Muscle of arm (tissue), 14 donors: ENCODE measurements at places on chromosomes 12 and 14.

- no peak for DNase-seq
Measured at GRCh38 chr14:69190191-69190590, 1.1 kb upstream of the EXD2 start.

DNA sequence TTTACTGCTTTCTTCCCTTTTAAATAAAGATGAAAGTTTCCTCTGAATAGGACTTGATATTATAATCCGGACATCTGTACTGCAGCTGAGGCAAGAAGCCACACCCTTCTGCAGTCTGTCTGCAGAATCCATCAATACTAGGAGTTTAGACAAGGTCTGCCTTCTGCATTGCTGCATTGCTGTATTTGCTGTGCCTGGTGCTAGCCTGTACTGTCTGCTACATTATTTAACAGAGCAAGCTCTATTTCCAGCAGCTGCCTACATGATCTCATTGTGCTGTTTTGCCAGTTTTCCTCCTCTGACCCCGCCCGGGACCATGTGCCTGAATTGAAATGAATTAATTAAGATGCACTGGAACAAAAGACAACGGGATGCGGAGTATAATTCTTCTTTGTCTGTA lies 1.7 kb downstream of the TUBA1A start:
- peak; percentile 83 for DNase-seq

DNA sequence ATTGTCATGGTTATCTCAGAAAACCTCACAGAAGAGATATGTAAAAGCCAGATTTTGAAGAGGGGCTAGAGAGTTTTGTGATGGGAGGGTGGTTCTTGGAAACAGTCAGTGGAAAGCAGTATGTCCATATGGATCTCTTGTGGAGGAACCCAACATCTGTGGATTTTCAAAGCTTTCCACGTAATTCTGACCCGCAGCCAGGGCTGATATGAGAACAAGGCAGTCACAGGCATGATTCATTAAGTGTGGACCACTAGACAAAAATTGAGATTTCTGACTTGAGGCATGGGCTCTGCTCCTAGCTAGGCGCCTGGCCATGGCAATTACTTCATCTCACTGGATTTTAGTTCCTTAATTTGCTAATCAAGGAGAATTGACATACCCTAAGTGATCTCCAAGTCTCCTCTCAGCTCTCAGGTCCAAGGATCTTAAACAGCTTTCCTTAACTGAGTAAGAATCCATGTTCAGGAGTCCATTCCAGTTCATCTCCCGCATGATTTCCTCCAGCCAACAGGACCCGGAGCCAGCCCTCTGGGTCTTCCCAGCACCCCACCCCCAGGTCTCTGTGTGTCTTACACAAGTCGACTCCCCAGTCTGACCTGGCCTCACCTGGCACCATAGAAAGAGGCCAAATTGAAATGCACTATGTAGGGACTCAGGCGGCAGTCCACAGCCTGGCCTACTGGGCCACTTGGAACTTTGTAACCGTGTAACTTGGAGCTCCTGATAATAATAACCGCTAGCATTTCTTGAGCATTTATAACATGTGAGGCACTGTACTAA lies 176.3 kb upstream of the PARP11 start:
- DNase-seq: no peak

DNA sequence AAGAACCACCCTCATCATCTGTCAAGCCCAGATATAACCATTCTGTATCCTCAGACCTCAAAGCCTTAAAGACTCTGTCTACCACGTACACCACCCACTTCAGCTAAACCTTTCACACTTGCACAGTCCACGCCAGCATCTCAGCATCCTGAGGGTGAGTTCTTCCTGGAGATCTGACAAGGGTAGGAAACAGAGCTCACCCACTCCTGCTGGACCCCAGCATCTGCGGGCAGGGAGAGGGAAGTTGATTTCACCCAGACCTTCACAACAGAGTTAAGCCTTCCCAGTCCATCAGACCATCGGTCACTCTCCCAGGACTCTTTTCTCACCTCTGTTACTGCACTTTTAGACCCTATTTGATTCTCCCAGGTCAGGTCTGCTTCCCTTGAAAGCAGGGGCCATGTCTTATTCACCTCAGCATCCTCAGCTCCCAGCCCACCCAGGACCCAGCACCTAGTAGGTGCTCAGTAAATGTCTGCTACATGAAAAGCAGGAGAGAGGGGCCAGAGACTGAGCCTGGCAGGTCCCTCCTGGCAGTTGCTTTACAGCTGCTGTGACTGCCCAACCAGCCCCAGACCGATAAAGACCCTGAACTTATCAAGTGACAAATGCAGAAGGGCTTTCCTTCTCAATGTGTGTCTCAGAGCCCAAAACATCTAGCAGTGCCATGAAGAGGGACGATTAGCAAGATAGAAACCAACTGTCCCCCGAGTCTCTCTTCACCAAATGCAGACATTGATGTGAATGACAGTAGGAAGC lies 34.1 kb downstream of the ANO2 start:
- no peak for DNase-seq

DNA sequence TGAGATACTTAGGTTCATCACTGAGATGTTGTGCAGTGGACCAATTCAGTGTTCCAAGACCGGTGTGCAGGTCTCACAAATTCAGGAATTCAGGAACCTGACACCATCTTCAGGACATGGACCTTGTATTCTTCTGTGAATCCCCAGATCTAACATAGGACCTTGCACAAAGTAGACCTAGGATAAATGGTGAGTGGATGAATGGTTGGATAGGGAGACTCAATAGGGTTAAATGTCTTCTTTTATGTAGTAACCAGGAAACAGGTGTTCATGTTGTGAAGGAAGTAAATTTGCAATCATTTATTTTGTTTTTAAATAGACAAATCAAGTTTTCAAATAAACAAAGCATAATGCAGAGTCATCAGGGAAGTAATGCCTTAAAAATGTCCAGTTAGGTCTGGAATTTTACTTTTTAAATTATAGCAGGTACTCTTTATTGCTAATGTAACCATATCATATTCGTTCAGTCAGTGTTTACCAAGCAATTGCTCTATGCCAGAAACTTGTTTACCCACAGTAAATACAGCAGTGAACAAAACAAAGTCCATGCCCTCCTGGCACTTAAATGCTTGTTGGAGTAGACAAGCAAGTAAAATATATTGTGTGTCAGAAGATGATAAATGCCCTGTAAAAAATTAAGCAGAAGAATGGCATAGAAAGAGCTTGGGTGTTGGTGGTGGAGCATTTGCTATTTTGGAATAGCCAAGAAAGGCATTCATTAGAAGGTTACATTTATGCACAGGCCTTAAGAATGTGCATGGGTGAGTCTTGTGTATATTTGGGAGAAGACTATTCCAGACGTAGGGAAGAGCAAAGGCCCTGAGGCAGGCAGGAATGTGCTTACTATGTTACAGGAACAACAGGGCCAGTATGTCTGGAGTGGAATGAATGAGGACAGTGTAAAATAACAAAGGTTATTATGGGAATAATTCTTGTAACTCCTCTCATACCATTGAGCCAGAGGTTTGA lies 26.3 kb downstream of the RXYLT1 start:
- DNase-seq: no peak

GRCh38 chr14:73610687-73611086 lies 1.6 kb upstream of the ACOT6 start:
- DNase-seq: no peak

- DNase-seq: peak; percentile 96
Measured at GRCh38 chr12:121626087-121626852, at the start of gene ORAI1. ORAI1 (plus strand) TSS chr12:121626530.

- no peak for DNase-seq
Measured at GRCh38 chr12:53224897-53225634, 6.9 kb downstream of the RARG start.

DNA sequence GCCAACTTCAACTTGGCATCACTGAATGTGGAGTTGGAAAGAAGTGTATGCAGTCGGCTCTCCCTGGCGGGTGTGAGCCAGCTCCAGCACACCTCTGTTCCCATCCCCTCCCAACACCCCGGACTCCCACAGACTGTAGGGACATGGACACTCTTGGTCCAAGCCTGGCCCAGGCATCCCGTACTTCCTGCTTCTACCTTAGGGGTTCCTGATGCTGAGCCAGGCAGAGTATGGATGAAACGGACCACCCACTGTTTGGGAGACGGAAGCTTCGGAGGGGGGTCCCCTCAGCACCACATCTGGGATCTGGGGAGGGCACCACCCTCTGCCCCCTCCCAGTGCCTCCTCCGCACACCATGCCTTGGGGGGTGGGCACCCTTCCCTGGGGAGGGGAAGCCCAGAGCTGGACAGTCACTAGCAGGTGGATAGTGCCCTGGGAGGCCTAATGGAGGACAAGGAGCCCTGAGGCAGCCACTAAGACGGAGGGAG lies 62.0 kb downstream of the LGMN start:
- DNase-seq: no peak

GRCh38 chr14:60327447-60328331 lies 78.7 kb downstream of the PPM1A start:
- DNase-seq: no peak

- peak; percentile 46 for DNase-seq
Measured at GRCh38 chr14:59318908-59319307, 130.4 kb downstream of the DAAM1 start.

- DNase-seq: no peak
Measured at GRCh38 chr14:90000935-90001334, 45.2 kb downstream of the TDP1 start.

- no peak for DNase-seq
Measured at GRCh38 chr12:81502912-81503695, 256.0 kb downstream of the PPFIA2 start.

DNA sequence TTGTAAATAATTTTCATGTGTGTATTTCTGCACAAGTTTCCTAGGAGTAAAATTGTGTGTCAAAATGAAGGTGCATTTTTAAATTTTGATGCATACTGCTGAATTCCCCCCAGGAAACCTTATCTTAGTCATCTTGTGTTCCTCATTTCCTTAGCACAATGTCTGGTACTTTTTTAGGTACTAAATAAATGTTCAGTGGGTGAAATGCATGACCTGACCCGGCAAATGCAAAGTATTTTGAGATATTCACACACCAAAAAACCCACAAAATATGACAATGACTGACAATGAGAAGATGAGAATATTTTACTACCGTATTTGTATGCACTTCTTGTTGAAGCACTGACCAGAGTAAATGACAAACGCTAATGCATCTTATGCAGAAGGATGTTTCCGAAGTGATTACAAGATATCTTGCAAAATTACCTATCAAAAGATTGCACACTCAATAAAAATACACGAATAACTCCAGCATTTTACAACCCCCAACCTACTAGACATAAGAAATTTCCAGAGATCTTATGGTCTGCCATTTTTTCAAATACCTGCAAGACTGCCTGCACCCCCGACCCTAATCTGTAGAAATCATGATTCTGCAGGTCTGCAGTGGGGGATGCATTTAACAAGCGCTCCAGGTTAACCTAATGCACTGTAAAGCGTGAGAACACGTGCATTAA lies 895 bp upstream of the PRKAB1 start:
- DNase-seq: no peak

DNA sequence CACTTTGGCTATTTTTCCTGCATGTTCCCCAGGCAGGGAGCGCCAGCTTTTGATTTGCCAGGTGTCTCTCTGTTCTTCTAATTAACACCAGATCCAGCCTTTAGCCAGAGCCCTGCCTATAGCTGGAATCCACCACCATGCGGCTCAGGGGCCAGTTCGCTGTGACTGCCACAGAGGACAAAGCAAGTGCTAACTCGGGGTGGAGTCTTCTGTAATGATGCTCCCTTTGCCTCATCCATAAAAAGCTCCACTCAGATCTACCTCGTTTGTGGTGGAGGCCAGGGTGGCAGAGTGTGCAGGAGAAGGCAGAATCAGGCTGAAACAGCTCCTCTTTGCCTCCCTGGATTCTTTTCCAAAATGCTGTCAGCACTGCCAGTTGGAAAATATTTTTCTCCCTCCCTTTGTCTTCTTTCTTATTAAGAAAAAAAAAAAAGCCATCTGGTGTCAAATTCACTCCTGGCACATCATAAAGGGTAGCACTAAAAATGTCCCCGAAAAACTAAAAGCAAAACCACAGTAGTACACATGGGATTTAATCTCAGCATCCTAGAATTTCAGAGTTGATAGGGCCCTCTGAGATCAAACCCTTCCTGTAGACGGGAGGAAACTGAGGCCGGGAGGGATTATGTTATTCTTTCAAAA lies 18.0 kb upstream of the CTDSP2 start:
- DNase-seq: no peak

DNA sequence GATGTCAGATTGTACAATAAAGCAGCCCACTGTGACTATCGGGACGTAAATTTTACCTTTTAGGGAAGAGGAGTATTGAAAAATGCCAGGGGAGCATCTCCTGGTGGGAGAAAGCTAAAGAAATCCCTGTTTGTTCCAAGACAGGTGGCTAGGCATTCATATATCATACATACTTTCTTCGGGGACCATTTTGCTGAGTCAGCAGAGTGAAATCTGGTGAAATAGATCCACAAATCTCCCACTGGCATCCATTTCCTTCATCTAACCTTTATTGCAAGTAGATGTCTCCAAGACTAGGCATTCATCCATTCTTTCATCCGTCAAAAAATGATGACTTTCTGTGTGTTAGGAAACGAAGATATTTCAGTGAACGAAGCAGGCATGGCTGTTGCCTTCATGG lies 107.1 kb downstream of the BMP4 start:
- DNase-seq: no peak

DNA sequence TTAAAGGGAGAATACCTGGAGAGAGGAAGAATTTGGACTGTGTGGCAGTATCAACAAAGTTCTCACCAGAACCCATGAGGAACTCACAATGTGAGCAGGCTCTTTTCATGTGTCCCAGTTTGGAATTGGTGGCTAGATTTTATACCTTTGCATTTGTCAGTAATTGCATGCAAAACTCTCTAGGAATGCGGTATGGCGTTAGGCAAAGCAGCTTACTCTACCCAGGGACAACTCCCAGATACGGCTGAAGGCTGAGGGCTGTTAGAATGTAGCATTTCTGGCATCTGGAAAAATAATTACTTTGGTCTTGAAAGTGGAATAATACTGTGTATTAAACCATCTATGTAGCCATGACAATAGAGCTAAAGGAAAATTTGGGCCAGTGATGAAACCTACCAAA lies 635.5 kb downstream of the SLC16A7 start:
- DNase-seq: no peak

DNA sequence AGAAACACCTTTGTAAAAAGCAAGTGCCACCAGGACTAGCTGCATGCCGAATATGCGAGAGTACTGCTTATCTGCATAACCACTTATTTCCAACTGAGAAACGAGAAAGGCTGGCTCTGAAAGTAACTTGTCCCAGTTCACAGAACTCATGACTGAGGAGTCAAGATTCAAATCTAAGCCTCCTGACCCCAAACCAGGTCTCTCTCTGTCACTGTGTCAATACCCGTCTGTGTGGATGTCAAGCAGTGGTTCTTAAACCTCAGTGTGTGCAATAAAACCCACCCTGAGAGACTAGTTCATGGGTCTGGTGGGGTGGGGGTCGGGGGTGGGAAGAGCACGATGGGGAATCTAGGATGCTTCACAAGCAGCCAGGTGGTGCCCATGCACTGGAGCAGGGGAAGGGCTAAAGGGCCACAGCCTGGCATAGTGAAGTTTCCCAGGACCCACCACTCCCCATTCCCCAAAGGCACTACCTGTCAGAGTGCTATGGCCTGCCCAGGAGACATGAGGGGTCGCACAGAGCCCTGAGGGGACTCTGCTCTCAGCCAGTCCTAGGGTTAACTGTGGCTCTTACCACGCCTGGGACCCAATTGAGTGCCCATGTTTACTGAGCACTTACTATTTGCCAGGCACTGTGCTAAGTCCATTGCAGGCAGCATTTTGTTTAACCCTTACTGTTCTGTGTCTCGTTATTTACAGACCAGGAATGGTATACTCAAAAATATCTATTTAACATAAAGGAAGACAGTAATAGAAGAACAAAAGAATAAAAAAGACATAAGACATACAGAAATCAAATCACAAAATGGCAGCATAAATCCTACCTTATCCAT lies 33.4 kb upstream of the PNMA1 start:
- no peak for DNase-seq

- DNase-seq: no peak
Measured at GRCh38 chr12:27973487-27973890, 956 bp upstream of the PTHLH start.
